ENCODE measurements at places on chromosomes 5 and 9.

- DNase-seq = no peak
These were observed 269.9 kb downstream of the MED10 start for GRCh38 chr5:6108540-6108848.

DNA sequence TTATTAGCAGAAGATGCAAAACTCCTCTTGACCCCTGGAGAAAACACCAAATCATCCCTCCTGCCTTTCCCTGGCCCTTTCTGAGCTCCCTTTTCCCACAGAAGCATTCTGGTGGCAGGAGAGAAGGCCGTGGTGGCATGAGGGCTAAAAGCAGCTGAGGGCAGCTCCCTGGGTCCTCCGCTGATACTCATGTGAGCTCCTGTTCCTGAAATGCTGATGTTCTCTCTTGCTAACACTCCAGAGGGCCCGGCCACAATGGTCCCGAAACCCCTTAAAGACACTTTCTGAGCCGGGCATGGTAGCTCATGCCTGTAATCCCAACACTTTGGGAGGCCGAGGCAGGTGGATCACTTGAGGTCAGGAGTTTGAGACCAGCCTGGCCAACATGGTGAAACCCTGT, 183.1 kb downstream of the HSPA4 start:
- no peak for DNase-seq

DNA sequence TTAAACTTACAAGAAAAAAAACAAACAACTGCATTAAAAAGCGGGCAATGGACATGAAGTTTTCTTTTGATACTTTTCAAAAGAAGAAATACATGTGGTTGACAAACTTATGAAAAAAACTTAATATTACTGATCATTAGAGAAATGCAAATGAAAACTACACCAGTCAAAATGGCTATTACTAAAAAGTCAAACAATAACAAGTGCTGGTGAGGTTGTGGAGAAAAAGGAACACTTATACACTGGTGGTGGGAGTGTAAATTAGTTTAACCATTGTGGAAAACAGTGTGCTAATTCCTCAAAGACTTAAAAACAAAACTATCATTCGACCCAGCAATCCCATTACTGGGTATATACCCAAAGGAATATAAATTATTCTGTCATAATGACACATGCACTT, 311.6 kb downstream of the ISL1 start:
- no peak for DNase-seq

DNA sequence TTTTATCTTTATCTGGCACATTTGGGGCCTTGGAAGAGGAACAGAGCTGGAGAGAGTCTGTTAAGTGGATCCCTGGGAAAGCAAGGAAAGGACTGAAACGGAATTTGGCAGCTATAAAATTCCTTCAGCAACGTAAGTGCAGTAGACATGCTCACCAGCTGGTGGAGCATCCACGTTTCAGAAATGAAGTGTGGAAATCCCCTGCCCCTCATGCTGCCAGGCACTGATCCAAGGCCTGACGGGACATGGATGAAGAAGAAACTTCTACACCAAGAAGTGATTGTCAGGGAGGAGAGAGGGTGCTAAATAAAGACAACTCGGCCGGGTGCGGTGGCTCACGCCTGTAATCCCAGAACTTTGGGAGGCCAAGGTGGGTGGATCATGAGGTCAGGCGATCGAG, 209.3 kb downstream of the ROR2 start:
- DNase-seq = peak; percentile 68

Measured in fibroblast of skin of scalp (primary cell).